Tibial artery (tissue), 4 donors: ENCODE measurements at places on chromosomes 7 and 10.
A peak's percentile ranks its signal among the peaks of the same experiment; 100 is the strongest.

GRCh38 chr10:119619215-119619614, 22.5 kb upstream of the TIAL1 start:
- DNase-seq = no peak

DNA sequence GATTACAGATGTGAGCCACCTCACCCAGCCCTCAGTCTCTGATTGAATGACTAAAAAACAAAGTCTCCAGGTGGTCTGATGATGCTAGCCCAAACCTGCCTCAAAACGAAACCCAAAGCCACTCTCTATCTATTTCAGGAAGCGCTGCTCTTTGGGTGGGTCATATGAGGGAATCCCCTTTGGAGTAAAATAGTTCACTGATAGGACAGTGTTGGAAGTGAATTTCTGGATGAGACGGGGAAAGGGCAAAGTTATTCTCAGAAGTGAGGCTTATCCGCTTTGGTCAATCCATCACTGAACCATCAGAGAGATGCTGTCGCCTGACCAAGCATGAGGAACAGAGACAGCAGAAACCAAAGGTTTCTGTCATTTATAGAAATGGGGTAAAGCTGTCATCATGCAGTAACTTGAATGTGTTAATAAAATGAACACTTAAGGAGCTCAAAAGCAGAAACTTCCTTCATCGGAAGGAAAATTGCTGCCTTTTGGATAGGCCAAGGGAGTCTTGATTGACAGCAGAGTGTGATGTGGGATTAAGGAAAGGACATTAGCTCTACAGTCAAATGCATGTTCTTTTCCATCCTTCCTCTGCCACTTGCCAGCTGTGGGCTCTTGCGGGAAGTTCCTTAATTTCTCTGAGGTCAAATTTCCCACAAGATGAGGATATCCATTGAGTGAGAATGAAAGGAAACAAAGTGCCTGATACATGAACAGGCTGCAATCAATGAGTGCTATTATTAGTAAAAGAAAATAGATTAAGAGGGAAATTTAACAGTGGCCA, 64.9 kb upstream of the C1QL3 start:
- no peak for DNase-seq

GRCh38 chr7:23117841-23118240, 12.3 kb downstream of the KLHL7 start:
- no peak for DNase-seq

- DNase-seq = no peak
These were observed 25.8 kb downstream of the EMX2 start for GRCh38 chr10:117568334-117568733.

DNA sequence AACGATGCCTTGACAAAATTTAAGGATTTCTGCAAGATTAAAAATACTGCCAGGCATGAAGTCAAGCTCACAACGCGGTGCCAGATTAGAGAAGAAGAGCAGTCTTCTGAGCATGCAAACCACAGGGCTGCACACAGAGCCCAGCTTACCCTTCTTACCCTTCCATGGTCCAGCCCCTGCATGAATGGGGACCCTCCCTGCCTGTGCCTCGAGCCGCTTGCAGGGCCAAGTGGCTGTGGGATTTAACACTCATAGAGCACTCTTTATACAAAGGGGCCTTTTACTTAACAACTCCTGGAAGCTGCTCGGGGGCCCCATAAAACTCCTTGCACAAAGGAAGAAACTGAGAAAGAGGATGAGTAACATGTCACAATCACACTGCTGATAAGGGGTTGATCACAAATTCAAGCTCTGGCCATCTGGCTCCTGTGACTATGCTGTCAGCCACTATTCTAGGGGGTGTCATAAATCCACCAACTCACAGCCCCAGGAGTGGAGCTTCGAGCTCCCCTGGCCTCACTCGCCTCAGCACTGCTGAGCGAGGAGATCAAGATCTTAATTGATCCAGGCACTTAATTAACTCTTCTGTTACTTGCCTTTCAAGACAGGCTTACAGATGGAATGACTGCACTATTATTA, 514.8 kb downstream of the TNS3 start:
- no peak for DNase-seq

- no peak for DNase-seq
These were observed 1.9 kb upstream of the HOXA5 start for GRCh38 chr7:27145165-27145913.

- no peak for DNase-seq
These were observed 18.4 kb downstream of the VTI1A start for GRCh38 chr10:112465299-112465883.

DNA sequence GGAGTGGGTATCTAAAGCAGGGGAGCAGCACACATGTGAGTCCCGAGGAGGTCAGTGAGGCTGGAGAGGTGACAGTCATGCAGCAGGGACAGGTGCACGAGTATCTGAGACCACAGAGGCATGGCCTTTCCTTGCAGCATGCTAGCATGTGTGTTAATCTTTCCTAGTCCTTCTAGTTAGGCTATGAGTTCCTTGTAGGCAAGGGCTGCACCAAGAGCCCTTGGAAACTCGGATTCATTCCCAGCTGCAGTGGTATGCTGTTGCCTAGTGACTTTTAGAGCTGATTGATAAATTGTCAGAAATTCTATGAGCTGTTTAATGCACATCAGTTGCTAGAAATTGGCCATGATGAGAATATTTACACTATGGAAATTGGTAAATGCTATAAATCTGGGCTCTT, 132.0 kb downstream of the SORCS3 start:
- DNase-seq = no peak

DNA sequence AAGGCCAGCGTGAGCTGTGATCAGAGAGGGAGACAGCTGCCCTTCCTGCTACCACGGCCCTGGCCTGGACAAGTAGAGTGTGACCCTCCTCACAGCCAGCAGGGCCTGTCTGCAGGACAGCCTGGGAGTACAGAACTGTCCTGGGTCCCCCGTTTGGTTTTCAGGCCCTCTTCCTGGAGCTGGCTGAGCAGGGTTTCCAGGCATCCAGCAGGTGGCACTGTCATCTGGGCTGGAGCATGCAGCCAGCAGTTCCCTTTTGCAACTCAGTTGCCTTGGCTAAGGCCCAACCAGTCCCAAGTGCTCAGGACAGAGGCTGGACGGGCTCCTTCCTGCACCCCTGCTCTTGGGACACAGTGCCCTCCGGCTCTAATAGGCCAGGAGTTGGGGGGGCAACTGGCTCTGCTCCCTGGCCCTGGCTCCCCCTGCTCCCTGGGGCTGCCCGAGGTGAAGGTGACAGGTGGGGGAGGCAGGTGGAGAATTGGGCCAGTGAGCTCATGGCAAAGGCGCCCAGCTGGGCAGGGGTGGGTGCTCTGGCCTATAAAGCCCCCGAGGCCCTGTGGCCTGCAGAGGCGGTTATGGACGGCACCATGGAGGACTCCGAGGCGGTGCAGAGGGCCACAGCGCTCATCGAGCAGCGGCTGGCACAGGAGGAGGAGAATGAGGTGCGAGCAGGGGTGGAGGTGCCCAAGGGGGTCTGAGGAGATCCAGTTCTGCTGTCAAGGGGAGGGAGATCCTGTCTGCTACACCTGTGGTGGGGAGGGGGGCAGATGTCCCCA, at the start of gene ANKRD2:
ANKRD2 (plus strand) TSS at position 566 of the 776 bp plus-strand sequence; CDS start at position 576, 10 bp downstream.
- DNase-seq = peak; percentile 89

DNA sequence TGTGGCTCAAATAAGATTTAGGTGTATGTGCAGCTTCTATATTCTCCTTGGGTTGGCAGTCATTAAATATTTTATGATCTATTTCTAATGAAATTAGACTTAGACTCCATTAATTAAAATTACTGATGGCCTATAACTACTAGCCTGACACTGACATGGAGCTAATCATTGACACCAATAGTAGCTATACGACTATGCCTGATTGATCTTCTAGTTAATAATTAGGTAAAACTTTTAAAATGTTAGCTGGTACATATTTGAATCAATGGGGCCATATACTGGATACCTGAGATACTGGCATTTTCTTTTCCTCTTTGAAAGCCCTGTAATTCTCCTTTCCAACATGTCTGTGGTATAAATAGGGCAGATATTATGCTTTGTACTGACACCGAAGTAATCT, 14.4 kb downstream of the WEE2 start:
- DNase-seq = no peak

GRCh38 chr7:28954946-28955345, 3.2 kb downstream of the TRIL start:
- DNase-seq = no peak

DNA sequence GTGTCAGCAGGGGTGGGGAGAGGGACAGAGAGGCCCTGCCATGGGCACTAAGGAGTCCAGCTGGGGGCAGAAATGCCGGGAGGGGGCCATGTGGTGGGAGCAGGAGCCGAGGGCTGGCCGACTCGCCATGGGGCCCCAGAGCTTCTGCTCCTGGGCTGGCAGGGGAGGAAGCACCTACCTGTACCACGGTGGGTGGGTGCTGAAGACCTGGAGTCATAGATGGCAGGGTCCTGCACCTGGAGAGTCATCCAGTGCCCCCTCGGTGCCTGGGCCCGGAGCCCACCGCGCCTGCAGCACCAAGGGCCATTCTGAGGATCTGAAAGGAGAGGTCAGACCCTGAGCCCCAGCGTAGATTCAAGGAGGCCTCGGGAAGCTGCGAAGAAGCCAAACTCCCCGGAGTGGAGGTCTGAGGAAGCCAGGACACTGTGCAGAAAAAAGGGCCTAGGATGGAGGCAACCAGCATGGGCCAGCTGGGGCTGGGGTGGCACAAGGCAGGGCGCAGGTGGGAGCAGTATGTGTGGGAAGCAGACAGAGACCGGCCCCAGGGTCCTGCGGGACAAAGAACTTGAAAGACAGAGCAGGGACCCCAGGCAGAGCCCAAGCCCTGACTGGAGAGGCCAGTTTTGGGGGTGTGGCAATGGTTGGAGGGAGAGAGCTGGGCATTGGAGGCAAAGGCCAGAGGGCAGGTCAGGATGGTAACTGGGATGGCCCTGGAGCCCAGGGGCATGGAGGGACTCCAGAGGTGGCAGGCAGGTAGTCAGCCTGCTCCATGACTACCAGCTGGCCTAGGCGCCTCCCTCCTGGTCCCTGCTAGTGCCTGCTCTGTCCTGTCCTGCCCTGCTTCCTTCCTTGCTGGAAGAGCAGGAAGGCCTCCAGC, 26.7 kb upstream of the SMARCD3 start:
- no peak for DNase-seq

- DNase-seq = peak; percentile 98
These were observed 19.8 kb downstream of the DNAJB12 start for GRCh38 chr10:72334825-72335393.

DNA sequence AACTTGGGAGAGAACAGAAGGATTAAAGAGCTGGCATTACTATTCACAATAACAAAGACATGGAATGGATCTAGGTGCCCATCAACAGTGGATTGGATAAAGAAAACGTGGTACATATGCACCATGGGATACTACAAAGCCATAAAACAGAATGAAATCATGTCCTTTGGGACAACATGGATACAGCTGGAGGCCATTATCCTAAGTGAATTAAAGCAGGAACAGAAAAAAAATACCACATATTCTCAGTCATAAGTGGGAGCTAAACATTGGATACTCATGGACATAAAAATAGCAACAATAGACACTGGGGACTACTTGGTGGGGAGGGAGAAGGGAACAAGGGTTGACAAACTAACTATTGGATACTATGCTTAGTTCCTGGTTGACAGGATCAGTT, 133.2 kb upstream of the ITGB1 start:
- DNase-seq = no peak

GRCh38 chr10:34157501-34157900, 657.6 kb downstream of the PARD3 start:
- DNase-seq = no peak

- DNase-seq = no peak
These were observed 10.6 kb upstream of the LIPM start for GRCh38 chr10:88791924-88792323.

GRCh38 chr7:18352339-18353255, 143.0 kb upstream of the HDAC9 start:
- no peak for DNase-seq

DNA sequence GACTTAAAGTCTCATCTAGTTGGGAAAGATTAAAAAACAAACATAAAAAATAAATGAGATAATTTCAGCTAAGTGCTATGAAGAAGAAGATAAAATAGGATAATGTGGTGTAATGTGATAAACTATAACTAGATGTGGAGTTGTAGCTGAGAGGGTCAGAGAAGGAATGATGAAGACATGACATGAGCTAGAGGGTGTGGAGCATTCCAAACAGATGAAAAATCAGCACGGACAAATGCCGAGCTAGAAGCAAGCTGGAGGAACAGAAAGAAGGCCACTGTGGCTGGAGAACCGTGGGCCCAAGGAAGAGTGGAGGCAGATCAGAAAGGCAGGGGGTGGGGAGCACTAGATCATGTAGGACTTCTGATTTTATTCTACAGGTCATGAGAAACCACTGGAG, 70.6 kb downstream of the CDK6 start:
- DNase-seq = no peak

GRCh38 chr10:45468079-45468478, 94.1 kb downstream of the ALOX5 start:
- no peak for DNase-seq

DNA sequence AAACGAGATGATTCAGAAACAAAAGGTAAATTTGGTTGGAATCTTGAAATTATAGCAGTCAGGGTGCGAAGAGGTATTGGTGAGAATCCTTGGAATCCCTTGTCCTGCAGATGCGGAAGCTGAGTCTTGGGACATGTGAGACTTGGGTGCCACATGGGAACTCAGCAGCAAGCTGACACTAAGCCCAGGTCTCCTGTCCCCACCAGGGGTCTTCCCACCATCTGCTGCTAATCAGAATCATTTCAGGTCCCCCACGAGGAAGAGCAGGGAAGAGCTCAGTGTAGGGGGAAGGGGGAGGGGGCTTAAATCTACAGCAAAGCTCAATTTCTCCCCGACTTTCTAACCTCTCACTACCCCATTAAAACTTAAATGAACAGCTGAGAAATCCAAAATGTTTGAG, 126.1 kb upstream of the BMPER start:
- DNase-seq = no peak
